ENCODE measurements at places on chromosomes 6 and 20.
A peak's percentile ranks its signal among the peaks of the same experiment; 100 is the strongest.

DNA sequence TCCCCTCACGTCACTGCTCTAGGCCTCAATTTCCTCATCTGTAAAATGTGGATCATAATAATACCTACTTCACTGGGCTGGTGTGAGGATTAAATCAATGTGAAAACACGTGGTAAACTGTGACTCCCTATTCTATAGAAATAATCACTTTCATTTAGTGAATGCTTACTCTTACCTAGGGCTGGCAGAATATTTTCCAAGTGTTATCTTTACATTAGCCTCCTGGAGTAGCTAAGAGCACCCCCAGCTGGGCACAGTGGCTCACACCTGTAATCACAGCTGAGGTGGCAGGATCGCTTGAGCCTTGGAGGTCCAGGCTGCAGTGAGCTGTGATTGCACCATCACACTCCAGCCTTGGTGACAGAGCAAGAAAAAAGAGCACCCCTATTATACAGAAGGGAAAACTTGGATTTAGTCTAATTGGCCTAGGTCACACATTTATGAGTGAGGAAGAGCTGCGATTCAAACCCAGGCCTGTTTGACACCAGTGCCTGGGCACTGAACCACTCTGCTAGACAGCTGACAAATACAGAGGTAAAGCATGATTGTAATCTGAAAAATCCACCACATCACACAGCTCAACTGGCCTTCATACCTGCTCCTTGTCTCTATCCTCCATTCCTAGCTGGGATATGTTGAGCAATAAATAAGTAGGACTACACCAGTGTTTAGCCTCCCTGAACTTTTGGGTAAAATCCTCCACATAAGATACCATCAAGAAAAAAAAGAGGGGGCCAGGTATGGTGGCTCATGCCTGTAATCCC is 1.4 kb upstream of the SNTA1 start:
- peak; percentile 36 for DNase-seq

GRCh38 chr20:48431653-48432493 is 395.9 kb downstream of the PREX1 start:
- no peak for DNase-seq

GRCh38 chr6:109644131-109644530 is 46.9 kb downstream of the AK9 start:
- DNase-seq, result no peak

- DNase-seq, result no peak
Observed at GRCh38 chr6:88174906-88175305, 8.8 kb upstream of the CNR1 start.

DNA sequence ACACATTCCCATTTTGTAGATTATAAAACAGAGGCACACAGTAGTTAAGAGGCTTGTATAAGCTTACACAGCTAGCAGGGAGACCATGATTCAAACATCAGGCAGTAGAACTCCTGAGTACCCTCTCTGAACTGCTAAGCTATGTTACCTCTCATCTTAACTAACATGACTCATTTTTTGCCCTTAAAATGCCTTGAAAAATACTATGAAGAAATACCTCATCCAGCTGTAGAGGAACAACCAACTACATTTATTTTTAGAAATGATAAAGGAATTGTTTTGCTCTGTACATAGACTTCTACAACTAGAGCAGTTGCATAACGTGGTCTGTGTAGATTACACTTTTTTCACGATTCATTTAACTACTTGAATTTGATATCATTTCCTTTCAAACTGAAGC is 102.1 kb downstream of the FLRT3 start:
- no peak for DNase-seq

DNA sequence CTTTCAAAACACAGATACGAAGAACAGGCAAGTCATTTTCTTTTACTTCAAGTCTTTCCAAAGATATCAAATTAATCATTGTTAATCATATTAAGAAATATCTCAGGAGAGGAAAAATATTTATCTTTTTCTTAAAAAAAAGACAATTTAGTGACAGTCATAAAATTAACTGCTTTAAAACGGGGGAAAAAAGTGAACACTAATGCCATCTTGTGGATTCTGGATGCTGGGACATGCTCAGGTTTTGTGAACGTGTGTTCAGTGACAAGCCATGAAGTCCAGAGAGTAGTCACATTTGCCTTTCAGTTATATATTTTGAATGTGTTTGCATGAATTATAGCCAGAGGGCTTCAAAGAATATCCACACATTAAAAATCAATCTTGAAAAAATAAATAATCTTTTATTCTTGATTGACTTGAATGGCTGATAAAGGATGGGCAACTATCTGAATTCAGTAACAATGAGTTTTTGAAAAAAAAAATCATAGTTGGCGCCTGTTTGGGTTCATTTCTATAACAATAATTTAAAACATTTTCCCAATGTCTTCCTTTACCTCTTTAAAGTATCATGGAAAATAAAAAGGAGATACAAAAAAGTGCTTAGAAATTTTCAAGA is 74.7 kb upstream of the NOX3 start:
- DNase-seq, result no peak

- no peak for DNase-seq
Observed at GRCh38 chr20:25145131-25145530, 50.4 kb upstream of the ENTPD6 start.

GRCh38 chr6:87196275-87196842 is 41.0 kb downstream of the ZNF292 start:
- DNase-seq, result no peak

- no peak for DNase-seq
Observed at GRCh38 chr6:54646951-54647664, 199.5 kb upstream of the FAM83B start.

- DNase-seq, result no peak
Observed at GRCh38 chr6:38714239-38715015, 684 bp upstream of the DNAH8 start.

GRCh38 chr6:168075216-168075615 is 3.8 kb downstream of the FRMD1 start:
- DNase-seq, result no peak

DNA sequence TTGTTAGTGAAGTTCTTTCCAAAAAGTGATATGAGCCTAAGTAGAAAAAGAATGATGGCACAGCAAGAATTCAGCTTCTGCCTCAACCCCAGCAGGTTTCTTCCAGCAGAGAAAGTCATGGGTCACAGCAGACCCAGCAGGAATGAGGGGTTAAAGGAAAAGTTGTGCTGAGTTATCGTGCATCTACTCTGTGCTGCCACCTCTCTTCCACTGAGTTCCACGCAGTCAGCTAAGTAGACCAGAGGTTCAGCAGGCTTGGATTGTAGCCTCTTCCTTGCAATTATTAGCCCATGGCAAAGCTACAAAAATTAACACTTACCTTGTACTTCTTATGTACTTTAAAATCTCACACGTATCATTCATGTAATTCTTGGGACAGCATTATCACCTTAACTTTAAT is 510.8 kb downstream of the PTPRT start:
- DNase-seq, result no peak

DNA sequence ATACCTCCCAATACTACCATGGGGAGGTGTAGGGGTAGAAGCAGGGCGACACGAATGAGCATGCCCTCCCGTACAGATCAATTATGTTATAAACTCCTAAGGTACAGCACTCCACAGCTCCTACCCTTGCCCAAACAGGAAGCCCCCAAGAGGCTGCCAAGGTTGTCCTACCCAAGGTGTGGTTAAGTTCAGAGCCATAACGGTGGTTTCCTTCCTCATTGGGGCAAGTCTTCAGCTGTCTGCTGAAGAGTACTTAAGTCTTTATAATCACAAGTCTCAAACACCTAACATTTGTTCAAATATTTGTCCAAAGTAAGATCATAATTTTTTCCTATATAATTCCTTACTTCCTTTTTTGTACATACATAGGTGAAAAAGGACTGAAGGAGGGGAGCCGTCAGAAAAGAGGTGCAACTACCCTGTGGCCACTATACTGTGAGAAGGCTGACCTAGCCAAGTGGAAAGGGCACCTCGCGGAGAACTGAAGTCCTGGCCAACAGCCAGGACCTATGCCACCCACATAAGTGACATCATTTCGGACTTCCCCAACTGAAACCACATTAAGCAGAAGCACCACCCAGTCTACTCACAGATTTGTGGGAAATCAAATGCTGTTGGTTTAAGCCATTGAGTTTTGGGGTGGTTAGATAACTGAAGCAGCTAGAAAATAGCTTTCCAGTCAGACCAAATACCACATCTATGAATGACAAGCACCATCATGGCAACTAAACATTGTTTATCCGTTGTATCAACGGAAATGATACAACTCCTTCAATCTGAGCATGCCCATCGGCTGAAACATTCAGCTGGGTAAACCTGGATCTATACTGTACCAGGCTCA is 2.9 kb upstream of the RAB22A start:
- peak; percentile 74 for DNase-seq

DNA sequence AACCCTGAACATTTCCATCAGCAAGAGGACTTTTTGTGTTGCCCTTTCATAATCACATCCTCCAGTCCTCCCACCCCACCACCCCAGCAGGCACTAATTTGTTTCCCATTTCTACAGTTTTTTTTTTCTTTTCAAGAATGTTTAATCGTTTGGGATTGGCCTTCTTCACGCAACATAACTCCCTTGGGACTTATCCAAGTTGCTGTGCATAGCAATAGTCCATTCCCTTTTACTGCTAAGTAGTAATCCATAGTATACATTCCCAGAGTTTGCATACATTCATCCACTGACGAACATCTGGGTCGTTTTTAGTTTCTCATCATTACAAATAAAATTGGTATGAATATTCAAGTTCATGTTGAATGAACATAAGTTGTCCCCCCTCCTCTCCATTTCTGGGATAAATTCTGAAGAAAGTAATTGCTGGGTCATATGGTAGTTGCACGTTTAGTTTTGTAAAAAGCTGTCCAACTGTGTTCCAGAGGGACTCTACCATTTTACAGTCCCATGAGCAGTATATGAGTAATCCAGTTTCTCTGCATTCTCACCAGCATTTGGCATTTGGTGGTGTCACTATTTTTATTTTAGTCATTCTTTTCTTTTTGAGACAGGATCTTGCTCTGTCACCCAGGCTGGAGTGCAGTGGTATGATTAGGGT is 90.8 kb downstream of the DOK5 start:
- DNase-seq, result no peak

DNA sequence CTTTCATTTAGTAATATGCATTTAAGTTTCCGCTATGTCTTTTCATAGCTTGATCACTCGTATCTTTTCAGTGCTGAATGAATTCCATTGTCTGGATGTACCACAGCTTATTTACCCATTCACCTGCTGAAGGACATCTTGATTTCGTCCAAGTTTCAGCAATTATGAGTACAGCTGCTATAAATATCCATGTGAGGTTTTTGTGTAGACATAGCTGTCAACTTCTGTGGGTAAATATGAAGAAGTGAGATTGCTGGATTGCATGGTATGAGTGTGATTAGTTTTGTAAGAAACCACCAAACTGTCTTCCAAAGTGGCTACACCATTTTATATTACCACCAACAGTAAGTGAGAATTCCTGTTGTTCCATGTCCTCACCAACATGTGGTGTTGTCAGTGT is 79.2 kb upstream of the STMND1 start:
- DNase-seq, result no peak

- no peak for DNase-seq
Observed at GRCh38 chr6:24229696-24230405, 103.8 kb downstream of the NRSN1 start.

DNA sequence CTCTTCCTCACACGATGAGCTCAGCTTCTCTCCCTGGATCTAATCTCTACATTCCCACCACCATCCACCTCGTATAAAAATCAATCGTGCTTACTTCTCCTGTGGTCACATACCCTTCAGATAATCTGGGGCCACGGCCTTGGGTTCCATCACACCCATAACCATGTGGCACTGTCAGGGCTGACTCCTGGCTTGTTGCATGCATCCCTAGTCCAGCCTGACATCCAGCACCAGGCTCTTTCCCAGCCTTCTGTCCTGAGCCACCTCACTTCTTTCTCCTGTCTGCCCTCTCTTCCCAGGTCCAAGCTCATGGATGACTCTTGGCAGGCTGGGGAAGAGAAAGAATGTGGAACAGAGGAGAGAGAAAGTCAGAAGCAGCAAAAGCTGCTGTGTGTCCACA is 199.8 kb downstream of the BACH2 start:
- DNase-seq, result no peak

- no peak for DNase-seq
Observed at GRCh38 chr6:113416170-113416569, 441.0 kb upstream of the MARCKS start.

- no peak for DNase-seq
Observed at GRCh38 chr6:39791850-39792539, at the start of gene DAAM2. TSS of gene DAAM2 (plus strand) at chr6:39792376. CDS start at chr6:39856303, 63,927 bp downstream.

DNA sequence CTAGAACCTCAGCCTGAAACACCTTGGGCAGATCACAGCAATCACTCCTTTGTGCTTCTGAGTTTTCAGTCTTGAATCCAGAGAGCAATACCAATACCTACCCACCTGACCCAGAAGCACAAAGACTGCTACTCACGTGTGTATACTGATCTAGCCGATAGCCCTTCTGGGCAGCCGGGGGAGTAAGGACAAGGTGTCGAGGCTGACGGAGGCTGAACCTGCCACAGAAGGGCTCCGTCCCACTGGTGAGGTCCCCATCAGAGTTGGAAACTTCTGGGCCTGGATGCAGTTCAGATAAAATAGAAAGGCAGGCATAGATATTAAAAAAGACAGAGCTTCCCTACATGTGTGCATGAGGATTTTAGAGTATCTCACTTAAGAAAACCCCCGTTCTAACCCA is 32.0 kb downstream of the PKHD1 start:
- no peak for DNase-seq

DNA sequence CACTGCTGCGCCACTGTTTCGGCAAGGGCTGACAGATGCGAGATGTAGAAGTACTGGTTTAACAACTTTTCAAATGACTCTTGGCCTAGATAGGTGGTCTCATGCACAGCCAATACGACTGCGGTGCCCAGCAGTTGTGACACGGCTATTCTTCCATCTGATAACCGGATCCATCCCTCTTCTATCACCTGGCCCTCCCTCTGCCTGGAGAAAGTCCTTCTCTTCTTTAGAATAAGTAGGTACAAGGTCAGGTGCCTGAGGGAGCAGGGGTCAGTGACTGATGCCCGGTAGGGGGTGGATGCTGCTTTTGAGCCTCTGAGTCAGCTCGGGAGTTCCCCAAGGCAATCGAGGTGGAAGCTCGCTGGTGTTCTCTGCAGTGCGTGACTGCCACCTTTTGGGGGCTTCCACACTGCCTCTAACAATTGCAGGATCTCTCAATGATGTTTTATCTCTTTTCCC is 166.8 kb upstream of the GRIK2 start:
- no peak for DNase-seq

DNA sequence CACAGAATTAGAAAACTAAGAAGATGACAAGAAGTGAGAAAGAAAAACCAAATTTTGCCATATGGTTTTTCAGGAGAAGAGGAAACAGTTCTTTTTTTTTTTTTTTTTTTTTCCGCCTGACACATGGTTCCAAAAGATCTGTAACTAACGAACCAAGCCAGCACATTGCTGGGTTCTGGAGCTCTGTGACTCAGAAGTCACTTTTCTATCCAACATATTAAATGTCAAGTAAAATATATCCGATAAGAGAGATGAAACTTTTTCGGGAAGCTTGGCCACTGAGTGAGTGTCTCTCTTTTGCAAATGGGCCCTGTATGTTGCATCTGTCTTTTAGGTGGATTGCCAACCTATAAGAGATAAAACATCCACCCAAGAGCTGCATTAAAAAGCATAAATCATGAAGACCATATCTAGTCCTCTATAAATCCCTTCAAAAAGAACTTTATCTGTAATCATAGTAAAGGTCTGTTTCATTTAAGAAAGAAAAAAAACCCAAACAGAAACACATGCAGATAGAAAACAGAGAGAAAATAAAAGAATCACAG is 4.6 kb downstream of the METTL24 start:
- no peak for DNase-seq

GRCh38 chr6:154956771-154957522 is 38.2 kb upstream of the TIAM2 start:
- DNase-seq, result no peak

- DNase-seq, result peak; percentile 46
Observed at GRCh38 chr6:158047127-158047518, 65.5 kb downstream of the SYNJ2 start.

GRCh38 chr6:95879856-95880255 is 135.9 kb upstream of the FUT9 start:
- DNase-seq, result no peak

All from activated T-cell treated with anti-CD3 and anti-CD28 coated beads, Interleukin-2, amount 50 U/mL, for 1 hour (primary cell).